ENCODE measurements at places on chromosomes 7 and 10.

- no peak for DNase-seq
These were observed 50.8 kb downstream of the AP3M1 start for GRCh38 chr10:74099836-74100235.

DNA sequence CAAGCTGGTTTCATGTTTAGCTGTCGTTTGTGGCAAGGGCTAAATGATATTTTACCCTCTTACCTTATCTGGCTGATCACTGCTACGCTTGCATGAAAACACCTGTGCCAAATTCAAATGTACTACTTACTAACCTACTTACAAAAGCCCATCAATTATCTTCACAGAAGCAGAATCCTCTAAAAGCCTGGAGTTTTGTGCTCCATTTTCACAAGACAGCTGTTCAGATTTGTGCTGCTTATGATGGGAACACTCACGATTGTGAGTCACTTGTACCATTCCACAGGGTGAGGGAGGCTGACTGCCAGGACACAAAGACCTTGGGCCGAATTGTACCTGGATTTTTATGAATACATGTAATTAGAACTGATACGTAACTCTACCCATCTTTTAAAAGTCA lies 245.0 kb upstream of the NPY start:
- no peak for DNase-seq

DNA sequence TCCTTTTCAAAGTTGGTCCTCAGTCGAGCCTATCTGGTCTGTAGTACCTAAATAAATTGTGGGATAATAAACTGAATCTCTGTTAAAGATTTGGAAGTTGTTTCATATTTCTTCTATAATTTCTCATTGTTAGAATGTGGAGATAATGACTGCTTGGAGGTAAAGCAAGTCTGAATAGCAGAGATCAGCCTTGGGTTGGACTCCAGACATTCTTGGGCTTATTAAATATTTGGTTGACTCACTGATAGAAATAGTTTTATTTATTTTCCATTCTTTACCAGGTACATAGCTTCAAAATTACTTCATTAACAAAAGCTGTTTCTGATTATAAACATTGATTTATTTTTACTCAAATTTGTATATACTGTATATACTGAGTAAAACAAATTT lies 34.3 kb downstream of the TPST1 start:
- DNase-seq = no peak

DNA sequence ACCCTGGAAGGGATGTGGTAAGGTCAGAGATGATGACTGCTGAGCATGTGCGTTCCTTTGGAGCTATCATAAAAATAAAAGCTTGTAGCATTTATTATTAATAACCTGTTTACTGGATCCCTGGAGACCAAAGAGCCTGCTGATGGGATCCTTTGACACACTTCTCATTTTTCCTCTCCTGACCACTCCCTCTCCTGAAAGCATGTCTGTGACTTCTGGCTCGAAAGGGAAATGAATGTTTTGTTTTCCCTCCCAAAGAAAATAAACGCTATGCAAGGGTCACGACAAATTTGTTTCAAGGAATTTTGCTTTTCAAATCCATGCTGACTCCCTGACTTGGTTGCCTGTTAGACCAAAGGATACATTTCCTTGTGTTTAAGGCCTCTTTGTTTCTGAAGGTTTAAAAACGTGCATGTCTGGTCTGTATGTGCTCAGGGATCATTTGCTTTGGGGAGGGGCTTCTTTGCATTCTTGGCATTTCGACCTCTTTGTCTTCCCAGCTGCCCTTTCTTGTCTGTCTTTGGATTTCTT lies 185.1 kb upstream of the AGK start:
- no peak for DNase-seq

DNA sequence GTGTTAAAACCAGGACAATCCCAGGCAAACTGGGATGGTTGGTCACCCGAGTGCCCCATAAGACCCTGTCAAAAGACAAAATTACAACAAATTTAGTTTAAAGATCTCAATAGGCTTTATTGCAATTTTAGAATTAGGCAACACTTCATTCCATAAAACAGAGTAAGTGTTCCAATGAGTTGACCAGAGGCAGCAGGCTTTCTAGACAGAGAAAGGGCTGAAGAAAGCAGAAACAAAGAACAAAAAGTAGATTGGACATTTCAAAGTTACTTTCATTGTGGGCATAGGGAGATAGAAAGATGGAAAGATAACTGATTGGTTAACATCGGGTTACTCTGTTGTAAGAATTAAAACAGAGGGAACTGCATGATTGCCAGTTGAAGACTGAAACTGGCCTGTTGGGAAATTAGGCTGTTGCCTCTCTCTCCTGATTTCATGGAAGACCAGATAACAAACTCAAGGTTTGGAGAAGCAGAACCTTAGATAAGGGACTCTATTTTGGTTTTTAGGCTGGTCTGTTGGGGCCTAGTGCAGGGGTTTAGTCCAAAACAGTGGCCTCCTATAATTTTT lies 36.3 kb downstream of the ENTPD1 start:
- DNase-seq = no peak

DNA sequence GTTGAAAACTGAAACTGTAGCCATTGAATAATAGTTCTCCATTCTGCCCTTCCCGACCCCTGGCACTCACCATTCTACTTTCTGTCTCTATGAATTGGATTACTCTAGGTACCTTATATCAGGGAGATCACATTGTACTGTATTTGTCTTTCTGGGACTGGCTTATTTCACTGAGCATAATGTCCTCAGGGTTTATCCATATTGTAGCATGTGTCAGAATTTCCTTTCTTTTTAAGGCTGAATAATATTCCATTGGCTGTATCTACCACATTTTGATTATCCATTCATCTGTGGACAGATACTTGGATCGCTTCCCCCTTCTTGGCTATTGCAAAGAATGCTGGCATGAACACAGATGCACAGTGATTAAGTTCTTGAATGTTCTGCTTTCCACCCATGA lies 107.4 kb downstream of the CDH23 start:
- no peak for DNase-seq

DNA sequence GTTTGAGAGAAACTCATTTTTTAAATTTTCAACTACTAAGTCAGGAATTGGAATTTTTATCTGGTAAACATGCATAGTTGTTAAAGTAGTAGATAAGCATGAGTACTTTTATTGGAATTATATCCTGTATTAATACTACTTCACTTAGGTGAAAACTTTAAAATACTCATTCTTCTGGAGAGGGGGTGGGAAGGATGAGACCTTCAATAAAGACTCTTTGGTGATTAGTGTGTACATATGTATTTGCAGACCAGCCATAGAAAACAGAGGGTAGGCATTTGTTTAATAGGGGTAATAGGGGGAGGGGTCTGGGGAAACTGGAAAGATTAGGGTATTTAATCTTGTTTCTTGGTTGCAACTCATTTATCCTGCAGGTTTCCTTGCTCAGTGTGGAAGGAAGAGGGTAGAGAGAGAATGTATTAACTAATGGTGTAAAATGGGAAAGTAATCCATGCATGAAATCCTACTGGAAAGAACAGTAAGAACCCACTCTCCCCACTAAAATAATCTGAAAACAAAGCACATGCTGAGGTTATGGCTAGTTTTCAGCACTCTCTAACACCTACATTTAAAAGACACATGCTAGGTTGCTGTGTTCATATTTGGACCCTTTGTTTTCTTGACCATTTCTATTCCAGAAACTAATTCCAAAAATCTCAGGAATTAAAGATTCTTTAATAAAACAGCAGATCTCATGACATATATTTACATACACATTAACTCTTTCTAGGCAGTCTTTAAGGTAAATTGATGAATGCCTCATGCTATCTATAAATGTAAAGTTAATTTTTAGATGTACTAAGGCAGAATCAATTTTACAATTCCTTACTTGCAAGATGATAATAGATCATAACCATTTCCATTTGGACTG lies 6.2 kb upstream of the IGF2BP3 start:
- DNase-seq = no peak

- no peak for DNase-seq
These were observed 105.2 kb upstream of the NEBL start for GRCh38 chr10:21002091-21002878.

DNA sequence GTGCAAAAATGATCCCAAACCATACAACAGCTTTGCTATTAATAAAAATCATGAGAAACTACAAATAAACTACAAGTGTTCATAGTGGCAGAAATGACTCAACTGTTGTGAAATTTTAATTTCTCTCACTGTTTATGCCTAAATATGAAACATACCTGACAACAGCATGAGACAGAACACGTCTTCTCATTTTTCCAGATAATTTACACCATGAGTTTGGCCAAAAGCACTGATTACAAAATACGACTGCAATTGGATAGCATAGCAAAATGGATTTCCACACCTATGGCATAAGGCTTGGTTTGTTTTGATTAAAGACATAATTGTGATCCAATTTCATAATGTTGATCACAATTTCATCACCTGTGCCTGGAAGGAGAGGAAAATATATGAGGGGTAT lies 608.6 kb downstream of the GATA3 start:
- DNase-seq = no peak

DNA sequence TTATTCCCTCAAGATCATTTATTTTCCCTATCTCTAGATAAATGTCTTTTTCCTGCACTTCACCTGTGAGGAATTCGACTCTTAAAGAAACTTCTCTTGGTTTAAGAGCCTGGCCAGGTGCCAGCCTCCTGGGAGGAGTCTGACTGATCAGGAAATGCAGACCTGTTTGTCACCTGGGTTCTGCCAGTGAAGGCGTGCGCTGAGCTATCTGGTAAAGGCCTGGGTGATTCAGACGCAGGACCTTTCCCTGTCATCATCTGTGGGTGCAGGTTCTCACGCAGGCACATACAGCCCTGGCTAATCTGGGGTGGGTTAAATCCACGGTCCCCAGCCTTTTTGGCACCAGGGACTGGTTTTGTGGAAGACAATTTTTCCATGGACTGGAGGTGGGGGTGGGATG lies 65.3 kb upstream of the AQP1 start:
- DNase-seq = no peak

- peak; percentile 11 for DNase-seq
These were observed 18.7 kb downstream of the HSPA12A start for GRCh38 chr10:116723428-116724281.

DNA sequence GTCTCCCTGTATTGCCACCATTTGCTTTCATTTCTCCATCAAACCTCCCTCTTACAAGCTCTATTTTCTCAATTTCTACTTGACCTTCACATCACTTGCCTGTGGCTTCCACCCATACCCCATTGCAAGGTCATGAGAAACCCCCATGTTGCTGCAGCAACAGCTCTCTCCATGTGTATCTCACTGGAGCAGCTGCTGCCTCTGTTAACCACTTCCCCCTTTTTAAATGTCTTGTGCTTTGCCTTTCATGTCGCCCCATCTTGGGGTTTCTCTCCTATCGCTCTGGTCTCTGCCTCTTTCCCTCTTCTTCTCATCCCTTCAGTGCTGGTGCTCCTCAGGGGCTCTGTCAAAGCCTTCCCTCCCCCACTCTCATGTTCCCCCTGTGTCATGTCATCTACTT lies 148.8 kb downstream of the CHN2 start:
- no peak for DNase-seq

GRCh38 chr10:11424456-11425295 lies 186.8 kb downstream of the USP6NL start:
- no peak for DNase-seq

DNA sequence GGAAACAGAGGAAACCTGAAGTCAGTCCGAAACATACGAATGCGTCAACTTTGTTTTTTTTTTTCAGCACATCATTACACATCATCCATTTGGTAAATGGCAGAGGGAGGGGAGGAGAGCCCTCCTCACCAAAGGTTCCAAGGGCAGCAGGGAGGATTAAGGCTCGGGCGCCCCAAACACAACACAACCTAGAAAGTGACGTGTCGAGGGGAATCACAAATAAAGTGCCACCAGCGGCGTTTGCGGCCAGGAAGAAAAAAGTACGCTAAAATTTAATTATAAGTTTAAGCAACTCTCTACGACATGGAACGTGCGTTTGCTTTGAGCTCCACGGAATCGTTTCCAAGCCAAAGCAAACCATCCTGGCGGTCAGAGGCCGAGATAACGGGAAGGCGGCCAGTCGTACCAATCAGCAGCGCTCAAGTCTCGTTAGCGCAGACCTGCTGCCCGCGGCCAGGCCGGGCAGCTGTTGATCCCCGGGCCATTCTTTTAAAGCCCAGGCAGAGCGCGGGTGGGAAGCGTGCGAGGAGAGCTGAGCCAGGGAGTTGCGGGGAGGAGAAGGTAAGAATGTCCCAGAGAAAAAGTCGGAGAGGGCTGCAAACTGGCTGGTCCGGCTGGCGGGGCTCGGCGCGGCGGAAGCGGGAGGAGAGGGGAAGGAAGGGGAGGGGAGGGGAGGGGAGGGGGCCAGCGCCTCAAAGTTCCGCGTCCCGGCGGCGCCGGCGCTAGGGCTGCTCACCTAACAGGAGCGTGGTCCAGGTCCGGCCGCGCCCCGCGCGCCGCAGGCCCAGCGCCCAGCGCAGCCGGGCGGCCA lies 719 bp downstream of the DPY19L1 start:
- DNase-seq = no peak

DNA sequence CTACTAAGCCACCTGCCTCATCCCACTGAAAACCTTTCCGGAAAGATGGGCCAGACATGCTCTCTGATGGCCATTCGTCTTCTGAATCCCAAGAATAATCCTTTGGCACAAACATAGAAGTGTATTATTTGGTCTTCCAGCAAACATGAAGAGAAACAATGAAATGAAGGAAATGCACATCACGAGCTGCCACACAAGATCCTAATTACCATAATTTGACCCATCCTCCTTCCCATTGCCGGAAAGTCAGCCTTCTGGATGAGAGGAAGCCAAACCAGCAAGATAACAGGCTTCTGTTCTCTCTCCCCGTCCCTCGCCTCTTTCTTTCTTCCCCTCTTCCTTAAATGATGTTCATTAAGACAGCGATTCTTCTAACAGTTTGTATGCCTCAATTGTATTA lies 218.9 kb upstream of the KMT2E start:
- DNase-seq = no peak

- no peak for DNase-seq
These were observed 28.7 kb downstream of the MALRD1 start for GRCh38 chr10:19077276-19077675.

- no peak for DNase-seq
These were observed 86.6 kb upstream of the CYTH3 start for GRCh38 chr7:6359021-6359420.

GRCh38 chr7:130458257-130458656 lies 17.4 kb upstream of the CEP41 start:
- DNase-seq = no peak

DNA sequence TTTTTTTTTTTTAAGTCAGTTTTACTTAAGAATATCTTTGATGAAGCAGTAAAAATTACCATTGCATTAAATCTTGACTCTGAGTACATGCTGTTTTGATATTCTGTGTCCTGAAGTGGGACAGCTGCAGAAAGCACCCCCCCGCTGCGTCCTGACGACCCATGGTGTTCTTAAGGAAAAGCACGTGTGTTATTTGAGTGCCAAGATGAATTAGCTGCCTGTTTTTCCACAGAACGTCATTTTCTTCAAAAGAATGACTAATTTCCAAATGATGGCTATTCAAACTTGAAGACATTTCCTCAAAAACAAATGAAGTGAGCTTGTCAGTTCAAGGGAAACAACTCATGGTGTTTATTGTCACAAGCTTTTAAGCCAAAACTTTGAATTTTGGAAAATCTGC lies 45.9 kb downstream of the CREM start:
- DNase-seq = no peak

GRCh38 chr10:58577437-58577777 lies 64.7 kb downstream of the BICC1 start:
- no peak for DNase-seq
